GM10248 (cell line): ENCODE measurements at places on chromosomes 5 and 9.
A peak's percentile ranks its signal among the peaks of the same experiment; 100 is the strongest.

DNA sequence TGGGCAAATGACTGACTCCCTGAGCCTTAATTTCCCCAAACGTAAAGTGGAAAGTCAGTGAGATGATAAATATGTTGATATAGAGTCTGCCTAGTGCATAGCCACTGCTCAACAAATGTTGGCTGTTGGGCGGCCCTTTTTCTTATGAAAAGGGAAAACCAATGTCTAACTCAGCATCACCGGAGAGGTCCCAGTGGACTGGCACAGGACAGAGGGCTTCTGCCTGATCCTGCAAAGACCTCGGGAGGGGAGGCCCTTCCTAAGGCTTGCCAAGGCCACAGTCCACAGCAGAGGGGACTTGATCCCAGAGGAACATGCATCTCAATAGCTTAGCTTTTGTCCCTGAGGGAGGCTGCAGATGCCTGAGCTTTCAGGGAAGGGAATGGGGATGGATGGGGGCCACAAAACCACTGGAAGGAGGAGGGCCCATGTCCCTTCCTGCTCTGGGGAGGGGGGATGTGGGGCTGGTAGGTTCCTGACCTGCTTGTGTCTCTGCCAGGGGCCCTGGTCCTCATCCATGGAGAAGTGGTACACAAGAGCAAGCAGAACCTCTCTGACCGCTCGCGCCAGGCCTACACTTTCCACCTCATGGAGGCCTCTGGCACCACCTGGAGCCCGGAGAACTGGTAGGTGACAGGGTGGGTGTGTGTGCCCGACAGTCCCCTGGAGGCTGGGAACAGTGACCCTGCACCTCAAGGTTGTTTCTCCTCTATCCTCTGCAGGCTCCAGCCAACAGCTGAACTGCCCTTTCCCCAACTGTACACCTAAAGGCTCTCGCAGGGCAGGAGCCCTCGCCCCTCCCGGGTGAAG lies 6.3 kb downstream of the DOLK start:
- peak; percentile 8 for DNase-seq

- DNase-seq: no peak
Observed at GRCh38 chr9:134445000-134445399, 118.7 kb downstream of the RXRA start.

DNA sequence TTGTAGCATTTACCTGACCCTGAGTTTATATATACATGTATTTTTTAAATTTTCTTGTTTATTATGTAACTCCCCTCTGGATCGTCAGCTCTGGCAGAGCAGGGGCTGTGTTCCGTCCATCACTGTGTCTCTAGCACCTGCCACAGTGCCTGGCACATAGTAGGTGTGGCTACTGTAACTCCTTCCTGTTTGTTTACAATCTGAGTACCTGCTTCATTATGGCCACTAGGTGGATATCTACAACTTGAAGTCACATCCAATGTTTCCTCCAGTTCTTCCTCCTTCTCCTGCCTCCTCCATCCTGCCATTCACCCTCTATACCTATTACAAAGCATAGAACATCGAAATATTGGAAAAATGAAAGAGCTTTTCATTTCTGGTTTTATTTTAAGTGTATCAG lies 14.2 kb upstream of the PPP1R2B start:
- peak; percentile 18 for DNase-seq

DNA sequence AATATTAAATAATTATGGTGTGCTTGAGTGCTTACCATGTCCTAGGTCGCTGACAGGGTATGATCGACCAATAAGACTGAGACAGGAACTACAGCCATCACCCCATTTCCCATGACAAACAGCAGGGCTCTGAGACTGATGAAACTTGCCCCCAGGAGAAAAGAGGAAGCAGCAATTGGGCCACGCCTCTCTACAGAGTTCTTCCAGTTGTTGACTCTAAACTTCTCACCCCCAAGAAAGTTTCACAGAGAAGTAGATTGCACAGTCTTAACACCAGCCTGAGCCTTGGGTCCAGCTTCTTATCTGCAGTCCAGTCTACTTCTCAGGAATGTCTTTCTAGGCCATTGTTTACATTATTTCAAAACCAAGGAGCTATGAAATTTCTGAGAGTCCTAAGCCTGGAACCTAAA lies 182.2 kb upstream of the ANKRD55 start:
- peak; percentile 61 for DNase-seq

- DNase-seq: peak; percentile 33
Observed at GRCh38 chr5:18305288-18305924, 671.1 kb downstream of the TAF11L14 start.
